ENCODE measurements at places on chromosomes 6 and 20.
A peak's percentile ranks its signal among the peaks of the same experiment; 100 is the strongest.

DNA sequence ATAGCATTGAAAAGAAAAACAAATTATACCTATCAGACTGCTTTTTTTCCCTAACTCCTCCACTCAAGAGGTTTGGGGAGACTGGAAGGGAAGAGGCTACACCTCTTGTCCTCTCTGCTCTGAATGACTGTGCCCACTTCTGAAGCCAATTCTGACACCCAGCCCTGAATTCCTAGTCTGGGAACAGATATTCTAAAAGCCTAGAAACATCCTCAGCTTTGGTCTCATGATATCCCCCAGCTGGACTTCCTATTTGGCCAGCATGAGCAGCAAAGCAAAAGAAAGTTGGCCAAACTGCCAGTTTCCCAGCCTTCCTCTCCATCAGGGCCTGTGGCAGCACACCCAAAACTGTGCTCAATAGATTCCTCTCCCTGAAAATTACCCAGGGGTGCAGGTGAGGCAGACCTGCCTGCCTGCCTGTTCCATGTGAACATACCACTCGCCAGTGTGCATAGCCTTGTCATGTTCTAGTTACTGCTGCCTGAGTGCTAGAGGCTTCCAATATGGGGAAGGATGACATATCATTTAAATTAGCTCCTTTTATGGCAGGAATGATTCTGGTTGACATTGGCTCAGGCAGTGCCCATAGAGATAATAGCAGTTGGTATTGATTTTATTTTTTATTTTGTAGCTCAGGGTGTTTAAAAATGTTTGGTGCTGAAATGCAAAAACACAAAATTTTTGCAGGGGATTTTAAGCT, 152.1 kb upstream of the RIN2 start:
- no peak for DNase-seq

DNA sequence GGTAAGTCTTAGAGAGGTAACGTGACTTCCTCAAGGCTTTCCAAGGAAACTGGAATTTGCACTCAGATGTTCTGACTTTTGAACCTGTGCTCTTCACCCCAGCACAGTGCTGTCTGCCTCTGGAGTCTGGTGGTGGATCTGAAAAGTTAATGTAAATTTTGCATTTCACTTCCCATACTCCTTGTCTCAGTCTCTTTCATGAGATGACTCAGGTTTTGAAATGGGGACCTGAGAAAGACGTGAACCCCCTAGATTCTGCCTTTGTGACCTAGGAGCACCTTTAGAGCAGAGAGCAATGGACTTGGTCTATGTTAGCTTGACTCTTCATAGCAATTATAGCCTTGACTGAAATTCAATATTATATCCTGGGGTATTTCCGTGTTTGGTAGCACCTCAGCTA, 223.0 kb downstream of the QKI start:
- DNase-seq = no peak

DNA sequence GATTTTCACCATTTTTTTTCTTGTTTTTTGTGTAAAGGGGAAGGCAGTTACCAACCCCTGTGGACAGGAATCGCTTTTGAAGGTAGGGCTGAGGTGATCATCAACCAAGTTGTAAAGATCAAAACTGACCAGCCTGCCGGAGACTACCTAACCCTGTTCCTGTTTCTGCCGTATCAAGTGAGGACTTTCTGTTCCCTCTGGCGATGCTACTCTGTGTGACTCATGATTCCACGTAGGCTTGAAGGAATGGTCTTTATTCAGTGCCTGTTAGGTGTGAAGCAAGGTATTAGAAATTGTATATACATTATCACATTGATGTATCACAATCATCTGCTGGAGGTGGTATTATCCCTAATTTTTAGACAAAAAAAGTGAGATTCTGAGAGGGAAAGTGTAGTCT, 161.3 kb downstream of the SOX4 start:
- no peak for DNase-seq

DNA sequence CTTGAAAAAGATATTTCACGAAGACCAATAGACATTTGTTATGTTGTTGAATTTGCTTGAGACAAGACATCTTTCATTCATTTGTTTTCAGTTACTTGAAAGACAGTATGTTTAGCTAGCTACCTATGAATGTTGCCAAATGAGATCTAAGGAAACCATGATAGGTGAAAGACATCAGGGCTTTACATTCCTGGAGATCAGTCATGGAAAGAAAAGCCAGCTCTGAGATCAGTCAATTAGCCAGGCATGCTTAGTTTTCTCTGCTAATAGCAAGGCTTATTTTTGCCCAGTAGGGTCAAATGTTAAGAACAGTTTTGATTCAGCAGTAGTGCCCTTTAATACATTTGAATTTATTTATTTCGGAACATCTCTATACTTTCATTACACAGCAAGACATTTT, 116.5 kb upstream of the EDN1 start:
- no peak for DNase-seq

DNA sequence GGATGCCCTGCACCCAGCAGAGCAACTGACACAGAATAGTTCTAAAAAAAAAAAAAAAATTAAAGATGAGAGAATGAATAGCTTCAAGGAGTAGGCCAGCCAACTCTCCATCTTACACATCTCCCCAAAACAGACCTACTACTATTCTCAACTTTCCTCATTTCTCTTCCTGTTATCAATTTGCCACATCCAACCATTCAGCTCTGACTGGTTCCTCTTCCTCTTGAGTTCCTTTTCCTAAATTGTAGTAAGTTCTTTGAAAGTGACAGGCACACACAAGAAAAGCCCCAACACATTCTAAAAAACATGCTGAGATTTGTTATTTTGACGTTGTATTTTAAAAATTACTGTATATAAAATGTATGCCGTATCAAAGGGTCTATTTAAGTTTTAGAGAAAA, 117.2 kb downstream of the PDSS2 start:
- no peak for DNase-seq

GRCh38 chr6:9704989-9705388, 709.9 kb downstream of the TFAP2A start:
- no peak for DNase-seq

GRCh38 chr6:13447949-13448724, 39.3 kb downstream of the GFOD1 start:
- DNase-seq = no peak

DNA sequence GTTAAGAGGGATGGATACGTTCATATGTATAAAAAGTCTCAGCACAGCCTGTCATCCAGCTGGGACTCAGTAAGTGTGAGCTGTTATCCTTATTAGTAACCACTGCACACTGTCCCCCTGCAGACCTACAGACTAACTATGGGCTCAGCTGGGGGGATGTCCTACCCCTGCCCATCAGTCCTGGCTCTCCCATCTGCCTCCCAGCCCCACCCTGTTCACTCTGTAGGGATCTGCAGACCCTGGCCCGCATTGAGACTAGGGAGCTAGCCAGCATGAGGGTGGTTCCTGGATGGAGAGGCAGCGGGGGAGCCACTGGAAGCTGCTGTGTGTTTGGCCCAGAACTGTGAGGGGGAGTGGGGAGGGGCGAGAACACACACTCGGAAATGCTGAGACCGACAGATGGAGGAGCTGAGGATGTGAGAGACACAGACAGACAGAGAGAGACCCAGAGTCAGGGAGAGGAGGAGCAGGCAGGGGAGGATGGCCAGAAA, 17.1 kb downstream of the XKR7 start:
- DNase-seq = no peak

DNA sequence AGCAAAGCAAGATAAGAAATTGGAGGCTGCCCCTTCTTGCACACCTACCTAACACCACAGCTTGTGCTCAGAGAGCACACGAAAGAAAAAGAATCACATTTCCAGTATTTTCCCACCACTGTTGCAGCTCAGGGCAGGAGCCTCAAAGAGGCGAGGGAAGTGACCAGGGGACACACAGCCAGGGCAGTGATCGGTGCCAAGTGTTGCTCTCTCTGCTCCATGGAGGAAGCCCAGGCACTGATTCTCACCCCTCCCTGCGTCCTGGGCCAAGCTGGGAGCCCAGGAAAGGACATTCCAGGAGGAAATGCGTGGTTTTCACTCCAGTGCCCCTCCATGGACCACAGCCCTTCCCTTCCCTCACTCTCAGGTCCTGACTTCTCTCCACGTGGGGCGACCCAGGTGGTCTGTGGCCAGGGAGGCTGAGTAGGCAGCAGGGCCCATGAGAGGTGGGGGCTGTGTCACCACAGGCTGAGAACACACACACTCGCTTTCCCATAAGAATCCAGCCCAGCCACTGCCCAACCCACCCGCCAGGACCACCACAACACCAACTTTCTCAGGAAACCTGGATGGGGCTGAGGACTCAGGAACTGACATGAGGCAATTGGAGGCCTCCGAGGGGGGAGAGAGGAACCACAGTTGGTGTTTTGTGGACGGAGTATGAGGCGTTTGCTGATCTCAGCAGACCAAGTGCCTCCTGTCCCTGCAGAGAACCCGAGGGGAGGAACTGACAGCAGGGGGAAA, 81.7 kb upstream of the MAFB start:
- no peak for DNase-seq

DNA sequence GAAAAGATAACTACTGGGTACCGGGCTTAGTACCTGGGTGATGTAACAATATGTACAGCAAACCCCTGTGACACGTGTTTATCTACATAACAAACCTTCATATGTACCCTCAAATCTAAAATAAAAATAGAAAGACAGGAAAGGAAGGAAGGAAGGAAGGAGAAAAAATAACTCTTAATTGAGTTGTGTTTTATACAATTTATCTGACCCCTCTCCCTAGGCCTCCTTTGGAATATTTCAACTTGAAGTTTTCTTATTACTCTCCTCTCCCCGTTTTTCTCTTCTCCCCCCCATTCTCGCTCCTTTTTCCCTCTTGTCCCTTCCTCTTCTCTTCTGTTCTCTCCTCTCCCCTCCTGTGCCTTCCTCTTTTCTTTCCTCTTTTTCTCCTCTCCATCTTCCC, 156.1 kb downstream of the F13A1 start:
- no peak for DNase-seq

DNA sequence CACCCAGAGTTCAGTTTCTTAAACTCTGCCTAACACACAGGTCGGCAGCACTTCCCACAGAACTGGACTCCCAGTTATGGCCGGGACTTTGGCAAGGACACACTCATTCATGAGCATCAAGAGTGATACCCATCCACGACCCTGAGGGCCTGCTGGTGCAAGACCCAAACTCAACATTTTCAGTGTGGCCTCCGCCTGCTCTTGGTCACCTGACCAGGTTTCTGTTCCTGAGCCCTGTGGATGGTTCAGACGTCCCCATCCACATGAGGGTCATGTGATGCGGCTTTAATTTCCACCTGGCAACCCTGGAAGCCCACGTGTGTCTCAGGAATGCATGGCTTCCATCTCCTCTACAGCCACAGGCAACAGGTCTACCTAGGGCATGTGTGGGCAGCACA, 245.3 kb downstream of the DLL1 start:
- DNase-seq = no peak

DNA sequence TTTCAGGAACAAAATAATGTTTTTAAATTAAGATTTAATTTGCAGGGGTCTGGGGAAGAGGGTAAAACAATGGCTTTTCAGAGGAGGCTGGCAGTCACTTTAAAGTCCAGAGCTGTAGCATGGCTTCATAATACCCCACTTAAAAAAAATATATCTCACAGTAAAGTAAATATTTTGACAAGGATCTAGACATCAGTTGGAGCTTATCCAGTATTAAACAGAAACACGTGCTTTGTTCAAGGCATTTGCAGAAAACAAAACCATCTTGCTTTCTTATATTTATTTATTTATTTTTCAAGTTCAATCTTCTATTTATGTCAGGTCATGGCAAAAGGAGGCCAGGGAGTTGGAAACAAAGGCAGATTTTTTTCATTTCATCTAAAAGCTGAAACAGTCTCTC, 53.3 kb upstream of the PRL start:
- DNase-seq = no peak

- peak; percentile 59 for DNase-seq
Observed at GRCh38 chr6:28586962-28587745, 61.5 kb downstream of the GPX5 start.
